ENCODE measurements at places on chromosomes 5 and 9. TPM values are rescaled to one million over a fixed set of nuclear protein-coding genes. Genes with fewer than 3 reads are reported as not detected.

PCDHB9 gene
- total RNA-seq = not detected

BSPRY gene
- 11.4 TPM for total RNA-seq

INSL6 gene
- total RNA-seq = not detected

RASGEF1C gene
- total RNA-seq = not detected

GPX3 gene
- total RNA-seq = not detected

KCNV2 gene
- total RNA-seq = not detected

FABP6 gene
- total RNA-seq = not detected

SH2D3C gene
- 77.6 TPM for total RNA-seq

ACTBL2 gene
- total RNA-seq = not detected

MEF2C gene
- 0.32 TPM for total RNA-seq

TLX3 gene
- not detected for total RNA-seq

ITGA2 gene
- total RNA-seq = 5.4 TPM

FGF10 gene
- not detected for total RNA-seq

TAF11L10 gene
- total RNA-seq = not detected

CCDC69 gene
- 53.6 TPM for total RNA-seq

PLAC8L1 gene
- total RNA-seq = 0.96 TPM

NEURL1B gene
- 1.3 TPM for total RNA-seq

STKLD1 gene
- total RNA-seq = 1.3 TPM

TMC1 gene
- 0.27 TPM for total RNA-seq

PPP3R2 gene
- total RNA-seq = not detected

FOXD4 gene
- total RNA-seq = 0.20 TPM

MSH3 gene
- 21.0 TPM for total RNA-seq

ZBTB5 gene
- total RNA-seq = 10.5 TPM

LHFPL2 gene
- total RNA-seq = 0.46 TPM

DAB2IP gene
- total RNA-seq = 0.32 TPM

MGAT4B gene
- 99.8 TPM for total RNA-seq

Data from T-helper 1 cell treated with Interleukin-12 subunit alpha and Interleukin-12 subunit beta and Interleukin-4 antibody, amounts not matched to agents 30 ng/mL and 1 ng/mL, for 36 hours (primary cell).